ENCODE measurements at places on chromosomes 4 and X.

- no peak for DNase-seq
These were observed 918.4 kb downstream of the ADGRL3 start for GRCh38 chr4:62118558-62118957.

GRCh38 chr4:61994036-61994435 is 793.9 kb downstream of the ADGRL3 start:
- no peak for DNase-seq

GRCh38 chr4:168162604-168163003 is 70.3 kb downstream of the ANXA10 start:
- no peak for DNase-seq

- DNase-seq: no peak
These were observed 186.1 kb upstream of the CASK start for GRCh38 chrX:42109428-42109827.

DNA sequence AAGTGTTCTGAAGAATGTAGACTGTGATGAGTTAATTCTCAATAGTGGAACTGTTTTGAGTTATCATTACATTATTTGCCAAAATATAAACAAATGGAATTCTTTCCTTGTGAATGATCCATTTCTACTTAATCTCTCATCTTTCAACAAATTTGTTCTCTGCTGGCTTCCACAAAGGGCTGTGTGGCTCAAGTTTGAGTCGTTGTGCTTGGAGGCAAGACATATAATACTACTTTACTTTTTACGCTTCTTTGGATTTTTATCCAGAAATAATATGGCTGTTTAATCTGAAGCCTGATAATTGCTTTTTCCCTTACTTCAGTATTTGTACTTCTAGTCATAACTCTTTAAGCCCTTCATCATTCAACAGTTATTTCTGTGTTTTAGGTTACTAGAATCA is 169.5 kb downstream of the ARHGAP10 start:
- DNase-seq: no peak

GRCh38 chr4:32140636-32141035 is 1420.5 kb downstream of the PCDH7 start:
- DNase-seq: peak; percentile 12

GRCh38 chr4:76487621-76488020 is 52.6 kb downstream of the SHROOM3 start:
- no peak for DNase-seq

DNA sequence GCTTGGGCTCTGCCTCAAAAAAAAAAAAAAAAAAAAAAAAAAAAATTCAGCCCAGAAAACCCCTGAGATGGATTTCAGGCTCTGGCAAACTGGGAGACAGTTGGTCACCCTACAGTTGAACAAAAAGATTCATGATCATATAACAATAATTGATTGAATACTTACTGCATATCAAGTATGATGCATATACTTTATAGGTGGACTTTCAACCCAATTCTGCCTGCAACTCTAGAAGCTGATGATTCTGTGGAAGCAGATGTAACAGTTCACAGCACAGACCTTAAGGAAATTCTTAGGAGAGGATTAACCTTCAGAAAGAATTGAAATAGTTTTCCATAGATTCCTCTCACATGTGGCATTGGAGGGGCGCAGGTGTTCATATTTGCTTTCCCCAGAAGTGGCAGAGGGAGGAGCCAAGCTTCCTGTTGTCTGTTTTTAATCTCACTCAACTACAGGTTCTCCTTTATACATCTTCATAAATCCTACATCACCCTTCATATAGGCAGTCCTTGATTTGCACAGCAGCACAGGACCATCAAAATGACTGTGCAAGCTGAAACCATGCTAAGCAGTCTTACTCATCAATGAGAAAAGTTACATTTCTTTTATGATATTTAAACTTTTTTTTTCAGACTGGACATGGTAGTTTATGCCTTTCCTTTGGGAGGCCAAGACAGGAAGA is 149.4 kb upstream of the KLF3 start:
- no peak for DNase-seq

GRCh38 chr4:60042231-60042652 is 1157.9 kb upstream of the ADGRL3 start:
- no peak for DNase-seq

DNA sequence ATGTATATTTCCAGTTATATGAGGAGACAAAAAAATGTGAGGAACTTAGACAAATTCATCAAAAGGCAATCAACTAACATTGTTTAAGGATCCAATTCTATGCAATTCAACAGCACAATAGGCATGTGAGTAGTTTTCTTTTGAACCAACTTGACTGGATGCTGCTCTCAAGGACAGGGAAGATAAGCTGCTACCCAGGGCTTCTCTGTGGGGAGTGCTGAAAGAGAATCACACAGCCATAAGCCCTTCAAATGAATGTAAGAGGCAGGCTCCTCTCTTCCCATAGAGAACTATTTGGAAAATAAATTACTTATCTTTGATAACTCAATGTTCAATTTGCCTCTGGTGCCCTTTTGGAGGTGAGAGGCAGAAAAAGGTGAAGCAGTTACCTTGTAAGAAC is 1413.6 kb downstream of the PCDH7 start:
- no peak for DNase-seq

GRCh38 chr4:124519196-124519595 is 193.3 kb downstream of the ANKRD50 start:
- no peak for DNase-seq

DNA sequence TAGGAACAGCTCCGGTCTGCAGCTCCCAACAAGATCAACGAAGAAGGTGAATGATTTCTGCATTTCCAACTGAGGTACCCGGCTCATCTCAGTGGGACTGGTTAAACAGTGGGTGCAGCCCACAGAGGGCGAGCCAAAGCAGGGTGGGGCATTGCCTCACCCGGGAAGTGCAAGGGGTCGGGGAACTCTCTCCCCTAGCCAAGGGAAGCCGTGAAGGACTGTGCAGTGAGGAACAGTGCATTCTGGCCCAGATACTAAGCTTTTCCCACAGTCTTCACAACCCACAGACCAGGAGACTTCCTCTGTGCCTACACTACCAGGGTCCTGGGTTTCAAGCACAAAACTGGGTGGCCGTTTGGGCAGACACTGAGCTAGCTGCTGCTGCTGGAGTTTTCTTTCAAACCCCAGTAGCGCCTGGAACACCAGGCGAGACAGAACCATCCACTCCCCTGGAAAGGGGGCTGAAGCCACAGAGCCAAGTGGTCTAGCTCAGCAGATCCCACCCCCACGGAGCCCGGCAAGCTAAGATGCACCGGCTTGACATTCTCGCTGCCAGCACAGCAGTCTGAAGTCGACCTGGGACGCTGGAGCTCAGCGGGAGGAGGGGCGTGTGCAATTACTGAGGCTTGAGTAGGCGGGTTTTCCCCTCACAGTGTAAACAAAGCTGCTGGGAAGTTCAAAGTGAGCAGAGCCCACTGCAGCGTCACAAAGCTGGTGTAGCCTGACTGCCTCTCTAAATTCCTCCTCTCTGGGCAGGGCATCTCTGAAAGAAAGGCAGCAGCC is 84.6 kb downstream of the THOC2 start:
- DNase-seq: no peak

DNA sequence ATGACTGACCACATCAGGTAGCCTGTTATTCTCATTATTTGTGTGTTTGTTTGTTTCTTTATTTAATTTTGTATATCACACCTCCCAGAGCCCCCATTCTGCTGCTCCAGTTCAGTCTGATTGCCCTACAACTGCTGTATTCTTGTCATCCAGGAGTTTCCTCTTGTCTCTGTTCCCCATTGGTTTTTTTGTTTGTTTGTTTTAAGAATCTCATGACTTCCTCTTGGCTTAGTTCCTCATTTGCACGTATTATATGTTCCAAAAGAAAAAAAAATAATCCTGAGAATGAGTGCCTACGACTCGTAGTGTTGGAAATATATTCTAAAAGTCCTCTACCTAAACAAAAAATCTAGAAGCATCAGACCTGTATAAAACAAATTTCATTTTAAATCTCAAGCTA is 142.3 kb upstream of the SLIT2 start:
- no peak for DNase-seq

DNA sequence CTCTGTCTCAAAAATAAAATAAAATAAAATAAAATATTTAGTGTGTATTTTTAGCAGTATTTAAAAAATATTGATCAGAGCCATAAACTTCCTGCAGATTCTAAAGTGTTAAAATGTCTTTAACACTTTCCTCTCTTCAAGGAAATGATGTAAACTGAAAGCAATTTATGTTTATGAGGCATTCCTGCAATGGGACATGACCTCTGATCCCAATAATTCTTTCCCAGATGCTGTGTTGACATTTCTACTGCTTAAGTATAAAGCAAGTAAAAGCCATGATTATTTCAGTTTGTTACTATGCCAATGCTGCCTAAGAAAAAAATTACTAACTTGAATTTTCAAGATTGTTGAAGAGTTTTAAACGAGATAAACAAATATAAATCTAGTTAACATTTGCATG is 29.0 kb downstream of the COQ2 start:
- no peak for DNase-seq

DNA sequence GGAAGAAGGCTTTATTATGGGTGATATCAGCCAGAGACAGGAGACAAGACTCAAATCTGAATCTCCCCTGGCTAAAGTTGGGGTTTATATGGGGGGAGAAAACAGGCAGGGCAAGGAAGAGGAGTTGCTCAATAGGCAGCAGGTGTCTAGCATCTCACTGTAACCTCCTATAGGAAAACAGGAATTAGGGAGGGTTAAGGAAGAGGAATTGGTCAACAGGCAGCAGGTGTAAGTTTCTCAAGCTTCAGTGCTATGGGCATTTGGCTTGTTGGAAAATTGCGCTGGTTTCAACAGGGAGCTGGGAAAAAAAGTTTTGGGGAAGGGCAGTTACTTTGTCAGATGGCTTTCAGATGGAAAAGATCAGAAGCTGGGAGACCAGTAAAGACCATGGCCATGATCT is 206.4 kb downstream of the NWD2 start:
- no peak for DNase-seq

DNA sequence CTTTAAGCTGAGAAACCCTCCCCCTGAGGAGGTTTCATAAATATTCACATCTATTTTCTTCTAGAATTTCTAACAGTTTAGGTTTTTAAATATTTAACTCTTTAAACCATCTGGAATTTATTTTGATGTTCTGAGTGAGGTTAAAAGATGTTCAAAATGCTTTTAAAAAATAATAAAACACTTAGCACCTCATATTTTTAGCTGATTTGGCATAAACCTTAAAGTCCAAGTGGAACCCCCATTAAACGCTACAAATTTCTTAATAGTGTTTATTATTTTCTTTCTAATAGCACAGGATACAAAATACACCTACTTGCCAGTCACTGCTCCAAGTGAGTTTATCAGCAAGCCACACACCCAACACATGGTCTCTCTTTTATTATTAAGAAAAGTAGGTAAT is 277.2 kb downstream of the QDPR start:
- no peak for DNase-seq

GRCh38 chrX:134949271-134949670 is 41.5 kb upstream of the SMIM10 start:
- DNase-seq: peak; percentile 14

GRCh38 chrX:12614266-12614665 is 176.9 kb upstream of the PRPS2 start:
- no peak for DNase-seq

GRCh38 chrX:74613370-74614092 is 893 bp downstream of the RLIM start:
- DNase-seq: peak; percentile 20

DNA sequence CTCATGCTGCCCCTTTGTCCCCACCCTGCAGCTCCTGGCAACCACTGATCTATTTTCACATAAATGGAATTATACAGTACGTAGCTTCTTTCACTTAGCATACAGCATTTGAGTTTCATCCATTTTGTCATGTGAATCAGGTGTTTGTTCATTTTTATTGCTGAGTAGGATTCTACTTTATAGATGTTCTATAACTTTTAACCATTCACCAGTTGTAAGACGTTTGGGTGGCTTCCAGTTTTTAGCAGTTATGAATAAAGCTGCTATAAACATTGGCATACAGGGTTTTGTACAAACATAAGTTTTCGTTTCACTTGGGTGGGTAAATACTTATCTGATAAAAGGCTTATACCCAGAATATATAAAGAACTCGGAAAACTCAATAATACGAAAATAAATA is 102.3 kb upstream of the KLHL13 start:
- no peak for DNase-seq

- DNase-seq: peak; percentile 39
These were observed 95.1 kb downstream of the USP9X start for GRCh38 chrX:41180194-41180908.

DNA sequence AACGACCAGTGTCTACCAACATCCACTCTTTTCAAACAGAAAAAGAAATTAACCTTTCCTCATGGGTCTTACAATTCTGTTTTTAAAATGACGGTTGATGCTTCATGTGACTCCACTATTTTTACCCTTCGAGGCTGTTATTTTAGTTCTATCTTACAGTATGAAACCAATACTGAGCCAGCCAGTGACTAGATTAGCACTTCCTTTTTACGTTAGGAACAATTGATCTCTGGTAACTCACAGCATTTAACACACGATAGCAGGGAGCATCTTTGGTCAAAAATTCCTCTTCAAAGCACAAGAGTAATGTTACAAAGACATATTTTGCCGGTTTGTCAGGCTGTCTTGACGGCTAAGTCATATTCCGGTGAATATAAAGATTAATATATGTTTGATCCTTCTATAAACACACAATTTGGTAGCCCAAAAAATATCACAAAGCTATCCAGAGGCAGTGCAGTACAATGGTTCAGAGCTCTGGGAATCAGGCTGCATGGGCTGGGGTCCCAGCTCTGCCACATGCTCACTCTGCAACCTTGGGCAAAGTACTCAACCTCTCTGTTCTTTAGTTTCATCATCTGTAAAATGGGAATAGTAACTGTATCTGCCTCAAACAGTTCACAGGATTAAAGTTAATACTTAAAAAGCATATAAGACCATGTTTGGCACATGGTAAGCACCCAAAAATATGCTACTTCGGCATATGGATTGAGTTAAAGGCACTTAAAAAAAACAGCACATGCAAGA is 62.9 kb upstream of the TXK start:
- DNase-seq: no peak

DNA sequence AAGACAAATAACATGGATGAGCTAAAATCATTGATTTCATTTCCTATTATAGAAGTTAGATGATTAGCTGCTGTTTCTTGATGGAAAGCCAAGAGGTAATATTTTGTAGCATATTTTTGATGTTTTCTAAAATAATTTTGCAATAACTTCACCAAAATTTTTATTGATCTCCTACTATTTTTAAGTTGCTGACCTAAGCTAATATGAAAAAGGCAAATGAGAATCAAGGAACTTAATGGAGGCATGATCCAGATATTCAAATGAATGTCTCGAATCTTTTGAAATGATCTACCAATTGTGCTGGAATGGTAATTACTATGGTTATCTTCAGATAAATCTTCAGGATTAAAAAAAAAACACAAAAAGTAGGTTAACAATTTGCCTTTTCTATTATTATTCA is 1591.4 kb upstream of the PCDH7 start:
- no peak for DNase-seq
